ENCODE measurements at places on chromosomes 4 and X.

DNA sequence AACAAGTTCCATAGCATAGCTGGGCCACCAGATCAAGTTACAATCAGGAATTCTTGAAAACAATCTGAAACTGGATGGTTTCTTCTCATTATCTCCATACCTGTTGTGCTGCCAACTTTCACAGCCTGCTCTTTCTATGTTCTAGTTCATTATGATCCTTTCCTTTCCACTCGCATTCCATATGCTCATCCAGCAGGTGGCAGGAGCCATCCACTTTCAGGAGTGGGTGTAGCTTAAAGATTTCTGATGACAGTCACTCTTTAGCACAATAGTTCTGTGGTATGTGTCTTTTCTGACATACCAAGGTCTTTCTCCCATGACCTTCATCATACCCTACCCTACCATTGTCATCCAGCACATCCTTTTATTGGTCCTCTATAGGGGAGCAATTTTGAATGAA is 46.4 kb downstream of the PAGE2 start:
- no peak for DNase-seq

DNA sequence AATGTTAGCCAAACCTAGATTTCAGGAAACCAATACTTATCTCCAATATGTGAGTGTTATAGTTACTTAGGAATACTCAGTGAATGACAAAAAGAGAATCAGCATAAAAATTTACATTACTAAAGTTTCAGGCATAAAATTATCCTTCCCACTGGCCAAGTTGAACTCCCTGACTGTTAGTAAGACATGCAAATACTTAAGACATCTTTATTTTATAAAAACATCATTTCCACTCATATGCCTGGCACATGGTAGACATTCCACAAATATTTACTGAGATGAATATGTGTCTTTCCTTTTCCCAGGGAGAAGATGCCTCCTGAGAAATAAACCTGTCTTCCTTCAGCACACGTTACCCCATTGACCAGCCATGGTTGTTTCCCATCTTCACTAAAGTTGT is 7.3 kb downstream of the VEGFD start:
- no peak for DNase-seq

DNA sequence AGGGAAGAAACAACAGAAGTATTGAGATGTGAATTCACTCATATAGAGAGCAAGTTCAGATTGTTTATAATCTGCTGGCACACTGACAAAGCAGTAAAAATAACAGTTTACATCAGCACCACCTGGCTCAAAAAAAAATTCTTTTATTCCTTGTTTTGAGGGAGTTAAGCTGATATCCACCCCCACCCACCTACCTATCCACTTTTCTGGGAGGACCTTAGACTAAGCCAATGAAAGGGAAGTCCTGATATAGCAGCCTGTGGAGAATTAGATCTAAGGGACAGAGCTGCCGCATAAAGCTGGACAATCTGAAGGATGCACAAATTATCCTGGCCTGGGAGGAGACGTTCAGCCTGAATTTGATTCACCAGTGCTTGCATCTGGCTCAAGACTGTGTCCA is 264.5 kb downstream of the RCHY1 start:
- no peak for DNase-seq

- DNase-seq: no peak
These were observed 695.6 kb upstream of the PCDH7 start for GRCh38 chr4:30024526-30024925.

DNA sequence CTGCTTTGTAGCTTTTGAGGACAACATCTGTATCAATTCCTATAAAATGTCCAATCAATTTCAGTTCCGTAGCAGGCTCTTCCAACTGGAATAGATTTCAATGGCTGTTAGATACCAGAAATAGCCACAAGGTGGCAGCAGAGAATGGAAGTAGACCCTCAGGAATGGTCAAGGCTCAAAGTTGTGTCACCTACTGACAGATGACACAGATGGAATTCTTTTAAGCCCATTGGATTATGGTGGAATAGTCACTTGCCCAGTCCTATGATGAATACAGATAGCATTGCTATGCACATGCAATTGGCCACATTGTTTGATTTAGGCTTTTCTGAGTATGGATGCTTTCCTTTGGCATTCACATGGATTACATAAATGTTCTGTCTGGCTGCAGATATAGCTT is 130.4 kb upstream of the RADX start:
- DNase-seq: no peak

Measured in AG09319 (cell line).